ENCODE measurements at places on chromosomes 2 and 18. TPM values are rescaled to one million over a fixed set of nuclear protein-coding genes. Genes with fewer than 3 reads are reported as not detected.

SPP2 gene
- not detected for total RNA-seq

KCNK3 gene
- total RNA-seq = 3.2 TPM

DNA sequence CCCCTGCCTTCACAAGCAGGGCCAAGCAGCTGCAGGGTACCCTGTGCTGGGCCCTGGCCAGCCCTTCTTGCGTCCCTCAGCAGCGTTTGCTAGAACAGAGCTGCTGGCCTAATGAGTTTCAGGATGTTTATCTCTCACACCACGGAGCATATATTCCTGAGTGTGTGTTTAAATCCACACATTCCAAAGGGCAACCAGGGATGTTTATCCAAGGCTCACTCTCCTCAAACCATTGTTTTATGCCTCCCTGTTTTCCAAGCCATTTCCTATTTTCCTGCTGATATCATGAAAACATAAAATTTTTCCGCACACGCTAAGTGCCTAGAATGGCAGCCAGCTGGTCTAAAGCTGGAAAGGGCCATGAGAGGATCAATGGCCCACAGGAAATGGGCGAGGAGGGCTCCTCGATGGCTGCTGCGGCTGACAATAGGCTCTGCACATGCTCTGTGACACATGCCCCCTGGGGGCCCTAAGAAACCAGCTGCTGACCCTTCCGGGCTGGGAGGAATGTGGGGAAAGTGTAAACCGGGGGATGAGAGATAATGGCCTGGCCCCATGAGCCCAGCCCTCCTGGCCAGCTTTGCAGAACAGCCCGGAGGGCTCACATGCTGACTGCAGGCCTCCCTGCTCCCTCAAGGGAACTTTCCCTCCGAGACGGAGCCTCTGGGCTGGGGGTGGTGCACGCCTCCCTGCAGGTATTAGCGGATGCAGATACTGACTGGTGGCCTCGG lies 194.0 kb downstream of the NDUFA10 start:
- H3K4me1 ChIP-seq = peaks cover 12% of the 10 kb centered on the region
- H3K4me3 ChIP-seq = no peak overlapping the region
- peak; percentile 16 for DNase-seq

- peaks cover 52% of the 10 kb centered on the region for H3K27me3 ChIP-seq
- H3K4me1 ChIP-seq = no peaks in the 10 kb centered on the region
- no peaks in the 10 kb centered on the region for H3K36me3 ChIP-seq
- H3K4me3 ChIP-seq = no peak overlapping the region
- no peak overlapping the region for H3K27ac ChIP-seq
These were observed 117.6 kb downstream of the FAM124B start for GRCh38 chr2:224284134-224284946.

CAPN14 gene
- total RNA-seq = 0.27 TPM

DNA sequence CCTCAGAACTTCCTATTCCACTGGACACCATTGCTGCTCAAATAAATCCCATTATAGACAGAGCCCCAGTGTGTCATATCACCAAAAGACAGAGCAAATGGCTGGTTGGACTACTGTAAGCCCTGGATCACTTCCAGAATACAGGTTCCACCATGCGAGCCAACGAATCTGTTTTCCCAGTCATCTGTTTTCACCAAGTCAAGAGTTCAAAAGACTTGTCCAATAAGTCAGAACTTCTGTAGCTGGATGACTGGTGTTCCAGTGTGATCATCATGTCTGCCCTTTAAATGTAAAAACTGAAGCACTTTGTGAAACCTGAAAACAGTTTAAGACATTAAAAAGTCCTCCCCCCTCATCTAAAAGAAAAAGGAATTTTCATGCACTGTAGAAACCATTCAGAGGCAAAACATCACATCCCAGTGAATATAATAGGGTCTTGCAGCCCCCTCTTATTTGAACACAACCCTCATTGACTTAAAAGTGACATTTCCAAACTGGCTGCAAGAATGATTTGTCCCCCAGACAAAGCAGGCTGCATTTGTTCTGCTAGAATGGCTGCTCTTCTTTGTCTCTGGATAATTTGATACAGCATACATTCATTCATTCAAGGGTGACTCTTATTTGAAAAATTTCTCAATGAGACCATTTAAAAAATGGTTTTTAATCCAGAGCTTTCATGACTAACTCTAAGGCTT lies 64.6 kb upstream of the TANC1 start:
- H3K27ac ChIP-seq = no peak overlapping the region
- no peaks in the 10 kb centered on the region for H3K27me3 ChIP-seq
- no peak for DNase-seq
- no peak overlapping the region for H3K4me3 ChIP-seq
- H3K36me3 ChIP-seq = no peaks in the 10 kb centered on the region

DNA sequence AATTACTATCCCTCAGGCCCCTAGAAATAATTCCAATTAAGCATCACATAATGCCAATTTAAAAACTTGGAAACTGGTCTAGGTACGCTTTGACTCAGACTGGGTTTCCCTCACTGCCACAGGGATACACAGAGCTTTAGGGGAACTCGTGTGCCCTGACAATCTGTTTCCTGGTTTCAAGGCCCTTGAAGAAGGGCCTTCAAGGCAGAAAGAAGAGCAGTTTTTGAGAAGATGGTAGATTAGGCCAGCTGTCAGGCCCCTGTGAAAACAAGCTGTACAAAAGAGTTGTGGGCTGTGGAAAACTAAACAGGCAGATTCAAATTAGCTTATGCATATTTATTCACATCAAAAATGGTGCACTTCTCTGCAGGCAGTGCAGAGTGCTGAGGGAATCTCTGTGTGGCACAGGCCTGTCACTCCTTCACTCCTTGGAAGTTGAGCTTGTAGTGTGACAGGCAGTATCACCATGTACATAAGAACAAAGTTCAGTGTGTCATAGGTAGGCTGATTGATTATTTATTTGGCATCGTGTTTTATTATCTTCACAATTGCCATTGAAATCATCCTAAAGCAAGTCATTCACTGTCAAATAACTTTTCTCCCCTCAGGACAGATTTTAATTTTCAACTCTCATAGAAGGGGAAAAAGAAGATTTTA lies 614.4 kb upstream of the GYPC start:
- DNase-seq = no peak
- H3K27ac ChIP-seq = no peak overlapping the region
- H3K36me3 ChIP-seq = no peaks in the 10 kb centered on the region
- H3K4me1 ChIP-seq = no peaks in the 10 kb centered on the region

Measured in left ventricle myocardium inferior (tissue), 1 donor.